ENCODE measurements at places on chromosomes 7 and 10.

DNA sequence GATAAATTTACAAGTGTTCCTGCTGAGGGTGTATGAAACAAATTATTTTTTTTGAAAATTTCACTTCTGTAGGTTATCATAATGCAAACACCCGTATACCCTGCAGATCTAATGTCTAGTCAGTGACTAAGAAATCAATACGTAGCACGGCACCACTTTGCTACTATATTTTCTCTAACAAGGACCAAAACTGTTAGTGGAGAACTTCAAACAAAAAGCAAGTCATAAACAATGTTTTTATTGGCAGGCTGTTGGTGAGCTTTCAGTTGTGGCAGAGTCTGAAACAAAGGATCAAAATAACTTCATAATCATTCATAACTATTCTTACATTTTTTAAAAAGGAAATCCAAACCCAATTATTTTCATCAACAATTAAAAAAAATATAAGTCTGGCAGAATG, 11.8 kb downstream of the SEM1 start:
- DNase-seq: no peak

GRCh38 chr7:95391761-95392160, 4.4 kb downstream of the PON3 start:
- no peak for DNase-seq

DNA sequence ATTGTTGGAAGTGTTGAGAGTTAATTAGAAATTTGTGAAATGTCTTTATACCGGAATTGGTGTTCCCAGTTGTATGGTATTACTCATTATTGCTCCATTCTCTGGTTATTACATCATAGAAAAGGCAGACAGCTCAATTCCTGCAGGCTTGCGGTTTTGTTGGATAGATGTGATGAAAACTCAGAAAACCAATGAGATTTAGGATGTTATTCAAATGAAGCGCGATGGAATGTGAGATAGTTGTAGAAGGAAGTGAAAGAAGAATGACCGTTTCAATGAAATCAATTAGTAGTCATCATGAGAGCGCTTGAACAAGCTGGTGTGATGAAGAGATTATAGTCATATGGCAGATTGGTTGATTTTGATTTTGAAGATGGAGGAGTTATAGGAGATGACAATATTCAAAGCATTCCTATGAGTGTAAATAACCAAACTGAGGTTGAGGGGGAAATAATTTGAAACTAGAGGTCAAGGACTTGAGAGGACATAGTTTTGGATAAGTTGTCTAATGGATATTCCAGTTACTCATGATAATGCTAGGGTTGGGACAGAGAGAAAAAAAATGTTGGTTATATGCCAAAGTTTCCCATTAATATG, 991.5 kb downstream of the NRG3 start:
- DNase-seq: no peak

DNA sequence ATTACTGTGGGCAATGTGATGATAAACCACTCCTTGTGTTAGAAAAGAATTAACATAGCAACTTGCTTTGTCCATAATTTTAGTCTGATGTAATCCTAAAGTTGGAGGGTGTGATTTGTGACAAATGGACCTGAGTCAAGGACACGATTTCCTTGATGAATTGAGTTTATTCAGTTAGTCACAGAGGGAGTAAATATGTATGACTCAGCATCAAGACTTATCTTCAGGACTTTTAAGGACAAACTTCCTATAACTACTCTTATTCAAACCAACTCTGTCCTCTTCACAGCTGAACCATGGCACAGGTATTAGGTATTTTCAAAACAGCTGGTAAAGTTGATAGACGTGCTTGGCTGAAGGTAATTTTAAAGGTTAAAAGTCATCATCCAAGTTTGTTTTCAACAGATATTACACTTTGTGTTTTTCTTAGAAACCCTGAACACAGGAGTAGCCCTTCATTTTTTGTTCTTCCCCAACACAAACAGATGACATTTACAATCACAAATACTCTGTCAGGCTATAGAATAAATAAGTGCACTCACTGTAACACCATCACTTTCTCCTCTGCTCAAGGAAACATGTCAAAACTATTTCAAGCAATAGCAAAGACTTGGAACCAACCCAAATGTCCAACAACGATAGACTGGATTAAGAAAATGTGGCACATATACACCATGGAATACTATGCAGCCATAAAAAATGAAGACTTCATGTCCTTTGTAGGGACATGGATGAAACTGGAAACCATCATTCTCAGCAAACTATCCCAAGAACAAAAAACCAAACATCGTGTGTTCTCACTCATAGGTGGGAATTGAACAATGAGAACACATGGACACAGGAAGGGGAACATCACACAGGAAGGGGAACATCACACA, 54.5 kb downstream of the COA1 start:
- DNase-seq: no peak

DNA sequence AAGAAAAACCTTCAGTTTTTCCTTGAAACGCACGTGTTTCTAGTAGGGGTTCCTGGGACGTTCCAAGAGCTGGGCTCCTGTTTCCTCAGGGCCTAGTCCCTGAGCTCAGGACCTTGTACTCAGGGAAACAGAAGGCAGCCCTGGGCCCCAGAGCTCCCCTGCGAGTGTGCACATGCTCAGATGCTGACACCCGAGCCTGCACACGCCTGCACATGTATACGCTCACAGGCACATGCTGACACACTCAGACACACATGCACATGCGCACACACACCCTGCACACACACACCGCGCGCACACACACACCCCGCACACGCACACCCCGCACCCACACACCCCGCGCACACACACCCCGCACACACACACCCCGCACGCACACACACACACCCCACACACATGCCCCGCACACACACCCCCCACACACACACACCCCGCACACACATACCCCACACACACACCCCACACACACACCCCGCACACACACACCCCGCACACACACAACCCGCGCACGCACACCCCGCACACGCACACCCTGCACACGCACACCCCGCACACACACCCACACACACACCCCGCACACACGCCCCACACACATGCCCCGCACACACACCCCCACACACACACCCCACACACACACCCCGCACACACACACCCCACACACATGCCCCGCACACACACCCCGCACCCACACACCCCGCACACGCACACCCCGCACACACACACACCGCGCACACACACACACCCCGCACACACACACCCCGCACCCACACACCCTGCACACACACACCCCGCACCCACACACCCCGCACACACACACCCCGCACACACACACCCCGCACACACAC, 52.2 kb downstream of the CALML3 start:
- DNase-seq: no peak

DNA sequence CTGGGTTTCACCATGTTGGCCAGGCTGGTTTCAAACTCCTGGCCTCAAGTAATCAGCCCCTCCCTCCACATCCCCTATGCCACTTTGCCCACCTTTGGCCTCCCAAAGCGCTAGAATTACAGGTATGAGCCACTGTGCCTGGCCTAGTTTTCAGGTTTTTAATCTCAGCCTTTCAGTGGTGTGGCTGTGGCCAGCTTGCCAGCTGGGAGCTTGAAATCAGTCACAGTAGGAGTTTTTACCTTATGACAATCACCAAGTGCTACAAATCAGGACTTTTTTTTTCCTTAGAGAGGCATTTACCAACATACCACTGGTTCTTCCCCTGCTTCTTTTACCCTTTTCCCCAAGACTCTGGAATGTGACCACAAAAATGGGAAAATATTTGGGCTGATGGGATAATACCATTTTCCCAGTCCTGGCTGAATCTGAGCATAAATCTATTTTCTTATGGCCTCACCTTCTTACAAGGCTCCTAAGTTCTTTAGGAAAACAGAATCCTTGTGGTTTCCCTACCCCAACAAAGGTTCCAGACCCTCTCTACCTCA, 6.2 kb downstream of the STEAP4 start:
- no peak for DNase-seq

DNA sequence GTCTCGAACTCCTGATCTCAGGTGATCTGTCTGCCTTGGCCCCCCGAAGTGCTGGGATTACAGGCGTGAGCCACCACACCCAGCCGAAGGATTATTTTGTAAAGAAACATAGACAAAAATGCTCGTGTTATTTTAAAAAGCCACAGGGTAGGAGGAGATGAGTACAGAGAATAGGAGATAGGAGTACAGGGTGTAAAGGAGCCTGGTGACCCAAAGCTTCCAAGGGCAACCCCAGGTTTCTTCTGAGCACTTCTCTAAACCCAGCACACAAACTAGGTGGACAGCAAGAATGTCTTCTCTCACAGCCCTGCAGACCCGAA, 54.7 kb downstream of the ZNF467 start:
- DNase-seq: no peak

DNA sequence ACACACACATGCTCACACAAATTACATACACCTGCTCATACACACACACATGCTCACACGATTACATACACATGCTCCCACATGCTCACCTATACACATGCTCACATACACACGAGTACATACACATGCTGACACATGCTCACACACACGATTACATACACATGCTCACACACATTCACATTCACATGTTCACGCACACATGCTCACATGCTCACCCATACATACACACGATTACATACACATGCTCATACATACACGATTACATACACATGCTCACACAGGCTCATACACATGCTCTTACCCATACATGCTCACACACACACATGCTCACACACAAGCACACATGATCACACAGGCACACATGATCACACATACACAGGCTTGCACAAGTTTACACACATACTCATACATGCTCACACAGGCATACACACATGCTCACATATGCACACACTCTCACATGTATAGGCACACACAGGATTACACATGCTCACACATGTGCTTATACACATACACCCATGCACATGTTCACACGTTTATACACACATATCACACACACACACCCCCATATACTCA, 118.5 kb downstream of the PAXIP1 start:
- no peak for DNase-seq

DNA sequence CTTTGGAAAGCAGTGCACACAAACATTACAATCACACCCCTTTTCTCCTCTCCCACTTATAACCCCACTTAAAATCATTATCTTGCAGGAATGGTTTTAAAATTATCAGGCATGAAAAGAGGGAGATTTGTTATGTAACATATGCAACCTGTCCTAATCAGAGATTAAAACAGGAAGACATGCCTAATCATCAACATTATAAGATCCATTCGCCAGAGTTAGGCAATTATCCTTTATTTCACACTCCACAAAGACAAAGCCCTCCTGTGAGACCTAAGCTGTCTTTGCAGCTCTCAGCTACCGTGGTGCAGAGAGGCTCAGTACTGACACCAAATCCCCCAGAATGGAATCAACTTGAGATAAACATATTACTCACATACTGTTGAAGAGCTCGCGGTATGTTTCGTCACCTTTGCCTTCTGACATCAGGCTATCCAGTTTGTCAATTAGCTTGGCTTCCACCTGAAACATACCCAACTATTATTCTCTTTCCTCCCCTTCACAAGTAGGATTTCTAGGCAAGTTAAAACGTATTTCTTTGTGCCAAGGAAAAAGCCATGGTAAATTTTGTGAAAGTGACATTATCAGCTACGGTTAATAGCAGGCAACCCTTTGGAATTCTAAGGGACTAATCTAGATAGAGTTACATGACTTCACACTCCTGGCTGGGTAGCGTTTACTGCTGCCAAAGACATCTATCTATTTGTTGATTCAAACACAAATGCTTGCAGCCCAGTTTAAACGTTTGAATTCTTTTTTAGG, 226.2 kb upstream of the IMMP2L start:
- no peak for DNase-seq

DNA sequence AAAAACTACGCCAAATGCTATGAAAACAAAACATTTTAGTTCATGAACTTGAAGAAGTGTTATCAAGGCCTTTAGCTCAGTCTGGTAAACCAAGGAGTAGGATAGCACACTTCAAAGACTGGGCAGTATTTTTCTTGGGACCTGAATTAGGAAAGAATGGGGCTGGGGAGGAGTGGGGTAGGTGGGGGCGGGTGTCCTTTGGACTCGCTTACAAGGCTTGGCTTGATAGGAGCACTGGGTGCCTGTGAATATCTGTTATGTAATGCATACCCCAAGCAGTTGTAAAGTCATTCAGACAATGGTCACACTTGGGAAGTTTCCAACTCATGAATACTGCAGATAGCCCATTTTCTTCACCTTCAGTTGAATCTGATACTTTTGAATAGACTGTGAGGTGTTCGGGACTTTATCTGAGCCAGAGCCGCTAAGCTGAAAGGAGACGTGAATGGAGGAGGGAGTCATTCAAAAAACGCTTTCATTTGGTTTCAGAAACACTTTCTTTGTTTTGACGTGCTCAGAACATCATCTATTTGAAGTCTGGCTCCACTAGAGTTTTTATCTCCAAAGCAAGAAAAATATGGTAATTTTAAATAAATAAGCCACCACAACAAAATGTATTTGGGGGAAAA, 70.1 kb upstream of the FAM204A start:
- DNase-seq: no peak

DNA sequence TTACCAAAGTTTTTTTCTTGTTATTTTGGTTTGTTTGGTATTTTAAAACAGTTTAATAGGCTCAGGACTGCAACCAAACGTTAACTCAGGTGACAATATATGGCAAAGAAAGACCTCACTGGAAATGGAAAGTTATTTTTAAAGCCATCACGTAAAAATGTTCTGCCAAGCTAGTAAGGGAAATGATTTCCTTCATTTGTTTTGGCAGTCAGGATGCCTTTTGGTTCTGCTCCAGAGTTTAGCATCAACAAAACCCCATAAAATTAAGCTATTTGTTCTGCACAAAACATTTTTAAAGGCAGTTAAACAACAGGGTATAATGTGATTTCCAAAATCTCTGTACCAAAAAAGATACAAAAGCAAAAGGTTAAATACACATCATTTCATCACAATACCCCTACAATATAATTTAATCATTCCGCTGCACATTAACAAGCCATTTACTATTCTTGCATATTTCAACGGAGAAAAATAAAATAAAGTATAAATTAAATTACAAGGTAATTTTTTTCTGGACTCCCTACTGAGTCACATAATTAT, 172.4 kb downstream of the SEMA3E start:
- DNase-seq: no peak

- no peak for DNase-seq
Measured at GRCh38 chr10:6648894-6649720, 69.0 kb upstream of the PRKCQ start.

DNA sequence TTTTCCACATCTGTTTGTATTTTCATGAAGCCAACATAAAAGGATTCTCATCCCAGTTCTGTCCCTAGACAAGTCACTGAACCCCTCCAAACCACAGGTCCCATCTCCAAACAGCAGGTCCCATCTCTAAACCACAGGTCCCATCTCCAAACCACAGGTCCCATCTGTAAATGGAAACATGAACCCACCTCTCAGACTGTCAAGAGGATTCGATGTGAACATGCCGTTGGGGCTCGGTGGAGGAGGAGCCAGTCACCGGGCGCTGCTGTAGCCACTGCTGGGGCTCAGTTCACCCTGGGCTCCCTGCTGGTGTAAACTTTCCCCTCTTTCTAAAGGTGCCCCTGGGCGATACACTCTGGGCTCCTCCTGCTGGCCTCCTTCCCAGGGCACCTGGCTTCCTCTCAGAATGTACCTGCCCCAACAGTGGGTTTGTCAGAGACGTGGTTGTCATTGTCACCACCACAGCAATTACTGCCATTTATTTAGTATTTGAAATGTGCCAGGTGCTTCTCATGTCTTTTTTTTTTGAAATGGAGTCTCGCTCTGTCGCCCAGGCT, 13.0 kb downstream of the LHPP start:
- DNase-seq: no peak

GRCh38 chr10:95121904-95122303, 52.6 kb upstream of the CYP2C8 start:
- no peak for DNase-seq

- no peak for DNase-seq
Measured at GRCh38 chr10:122296363-122297120, 25.4 kb downstream of the BTBD16 start.
